ENCODE measurements at places on chromosomes 7 and 10.

DNA sequence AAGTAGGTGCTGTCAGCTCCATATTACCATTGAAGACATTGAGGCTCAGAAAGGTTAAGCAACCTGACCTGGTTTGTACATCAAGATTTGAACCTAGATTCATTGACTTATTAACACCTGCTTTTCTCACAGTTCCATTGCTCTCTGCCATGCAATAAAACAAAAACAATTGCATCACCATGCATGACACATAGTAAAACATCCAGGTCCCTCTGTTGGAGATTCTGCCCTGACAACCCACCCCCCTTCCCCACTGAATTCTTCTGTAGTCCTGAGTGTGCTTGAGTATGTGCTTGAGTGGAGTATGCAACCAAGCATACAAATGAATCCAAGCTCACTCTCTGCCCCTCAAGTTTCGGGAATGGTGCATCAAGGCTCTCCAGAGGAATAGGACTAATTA, 6.0 kb upstream of the LMBR1 start:
- DNase-seq = no peak

- DNase-seq = no peak
These were observed 178.7 kb downstream of the DNAJB6 start for GRCh38 chr7:157515342-157516041.

- DNase-seq = no peak
These were observed 35.2 kb downstream of the OR13A1 start for GRCh38 chr10:45280113-45280760.

DNA sequence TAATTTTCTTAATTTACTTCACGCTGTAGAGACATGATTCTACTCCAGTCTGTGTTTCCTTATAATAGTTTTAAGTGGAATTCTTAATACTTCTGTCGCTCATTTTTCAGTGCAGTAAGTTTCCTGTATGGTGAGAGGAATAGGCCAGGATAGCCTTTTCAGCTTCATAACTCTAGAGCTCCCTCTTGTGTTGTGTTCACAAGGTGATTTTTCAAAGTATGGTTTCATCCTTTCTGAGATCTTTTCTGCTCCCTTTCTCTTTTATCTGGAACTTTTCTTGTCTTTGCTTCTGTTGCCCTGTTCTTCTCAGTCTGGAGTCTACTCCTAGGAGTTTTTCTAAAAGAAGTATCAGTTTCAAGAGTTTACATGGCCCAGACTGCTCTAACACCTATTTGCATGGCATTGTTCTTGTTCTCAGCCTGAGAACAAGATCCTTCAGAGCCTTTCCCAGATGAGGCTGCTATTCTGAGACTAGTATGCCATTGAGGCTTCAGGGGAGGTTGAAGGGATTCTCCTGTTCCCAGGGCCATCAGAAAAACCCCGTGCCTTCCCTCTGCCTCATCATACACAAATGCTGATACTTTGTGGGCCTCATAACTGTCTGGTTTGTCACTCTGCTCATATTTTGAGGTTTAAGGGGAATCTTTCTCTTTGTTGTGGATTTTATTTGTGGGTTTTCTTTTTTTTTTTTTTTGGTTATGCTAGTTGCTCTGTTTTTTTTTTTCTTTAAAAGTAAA, 21.8 kb downstream of the NET1 start:
- peak; percentile 62 for DNase-seq

- DNase-seq = no peak
These were observed 70.9 kb downstream of the MBL2 start for GRCh38 chr10:52701647-52702046.

Measured in KBM-7 (cell line).